ENCODE measurements at places on chromosomes 5 and 9. TPM values are rescaled to one million over a fixed set of nuclear protein-coding genes. Genes with fewer than 3 reads are reported as not detected.
A peak's percentile ranks its signal among the peaks of the same experiment; 100 is the strongest.

DNA sequence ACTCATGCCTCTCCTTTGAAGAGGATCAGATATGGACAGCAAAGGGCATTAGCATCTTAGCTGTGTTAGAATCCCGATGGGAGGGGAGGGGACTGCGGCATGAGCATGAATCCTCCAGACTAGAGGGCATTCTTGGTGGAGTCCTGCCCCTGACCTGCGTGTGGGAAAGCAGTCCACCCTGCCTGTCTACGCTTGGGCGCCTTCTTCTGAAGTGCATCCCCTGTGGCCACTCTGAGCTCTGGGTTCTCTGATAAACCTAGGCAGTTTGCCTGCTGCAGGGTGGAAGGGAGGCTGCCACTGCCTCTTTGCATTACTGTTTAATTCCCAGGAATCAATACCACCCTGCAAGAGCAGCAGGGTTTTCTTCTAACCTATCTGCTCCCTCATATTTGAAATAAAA lies 169.3 kb downstream of the INSYN2B start:
- peaks cover 13% of the 10 kb centered on the region for H3K4me1 ChIP-seq
- no peaks in the 10 kb centered on the region for H3K27me3 ChIP-seq
- no peak overlapping the region for H3K4me3 ChIP-seq
- H3K27ac ChIP-seq: no peak overlapping the region

DNA sequence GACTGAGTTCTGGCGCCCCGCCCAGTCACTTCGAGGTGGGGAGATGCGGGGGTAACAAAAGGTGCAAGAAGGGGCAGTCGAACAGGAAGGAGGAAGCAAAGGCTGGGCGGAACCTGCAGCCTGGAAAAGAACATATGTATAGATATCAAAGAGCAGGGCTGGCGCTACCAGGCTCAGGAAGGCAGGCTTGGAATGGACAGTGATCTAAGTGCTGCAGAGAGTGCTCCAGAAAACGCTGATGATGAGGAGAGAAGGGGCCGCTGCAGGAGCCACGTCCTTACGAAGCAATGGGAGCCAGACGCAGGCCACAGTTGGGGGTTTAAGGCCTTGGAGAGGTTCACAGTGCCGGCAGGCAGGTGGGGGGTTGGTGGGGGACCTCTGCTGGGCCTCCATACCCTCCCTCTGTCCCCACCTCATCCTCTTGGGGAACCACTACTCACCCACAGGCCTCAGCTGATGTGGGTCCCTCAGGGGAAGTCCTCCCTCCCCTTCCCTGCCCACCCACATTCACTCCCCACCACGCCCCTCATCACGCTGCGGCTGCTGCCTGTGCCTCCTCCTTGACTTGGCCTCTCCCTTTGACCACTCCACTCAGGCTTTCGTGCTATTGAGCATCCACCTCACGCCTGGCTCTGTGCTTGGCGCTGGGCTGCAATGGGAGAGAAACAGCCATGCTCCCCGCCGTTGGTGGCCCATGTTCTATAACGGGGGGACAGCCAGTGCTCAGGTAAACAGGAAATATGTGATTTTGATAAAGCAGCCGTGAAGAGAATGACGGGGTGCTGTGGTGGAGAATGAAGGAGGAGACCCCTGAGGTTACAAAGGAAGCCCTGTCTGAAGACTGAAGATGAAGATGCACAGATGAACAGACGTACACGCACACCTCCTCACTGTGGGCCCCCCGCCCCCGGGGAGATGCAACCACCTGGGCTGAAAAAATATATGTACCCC lies 40.5 kb upstream of the RPL26L1 start:
- H3K4me3 ChIP-seq: peak overlapping the region; percentile 87
- H3K4me1 ChIP-seq: peaks cover 30% of the 10 kb centered on the region
- DNase-seq: peak; percentile 69
- H3K36me3 ChIP-seq: no peaks in the 10 kb centered on the region
- no peaks in the 10 kb centered on the region for H3K27me3 ChIP-seq
- peak overlapping the region; percentile 94 for H3K27ac ChIP-seq

DNA sequence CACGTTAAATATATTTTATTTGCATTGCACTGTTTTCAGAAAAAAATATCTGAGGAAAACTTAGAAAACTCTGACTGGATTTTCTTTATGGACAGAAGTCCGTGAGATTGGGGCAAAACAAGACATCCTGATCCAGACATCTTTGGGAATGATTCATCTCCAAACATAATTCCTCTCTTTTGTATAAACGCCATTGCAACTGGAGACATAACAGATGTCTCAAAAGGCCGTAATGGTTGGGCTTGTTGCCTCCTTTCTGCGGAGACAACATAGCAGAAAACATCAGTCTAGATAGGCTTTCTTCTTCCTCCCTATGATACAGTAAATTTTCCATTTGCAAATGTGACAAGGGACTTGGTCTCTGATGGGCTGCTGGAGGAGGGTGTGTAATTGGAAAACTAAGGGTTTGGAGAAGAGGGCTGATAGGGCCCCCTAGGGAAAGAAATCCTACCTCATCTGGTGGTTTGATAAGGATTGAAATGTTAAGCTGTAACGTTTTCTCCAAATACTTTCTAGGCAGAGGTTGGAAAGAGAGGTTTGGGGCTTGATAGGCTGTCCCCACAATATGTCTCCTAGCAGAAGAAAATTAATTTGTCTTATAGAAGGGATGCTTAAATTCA lies 631.5 kb upstream of the ST8SIA4 start:
- H3K27me3 ChIP-seq: no peaks in the 10 kb centered on the region
- no peaks in the 10 kb centered on the region for H3K4me1 ChIP-seq
- H3K27ac ChIP-seq: no peak overlapping the region
- H3K4me3 ChIP-seq: no peak overlapping the region
- H3K36me3 ChIP-seq: no peaks in the 10 kb centered on the region
- no peak for DNase-seq

DNA sequence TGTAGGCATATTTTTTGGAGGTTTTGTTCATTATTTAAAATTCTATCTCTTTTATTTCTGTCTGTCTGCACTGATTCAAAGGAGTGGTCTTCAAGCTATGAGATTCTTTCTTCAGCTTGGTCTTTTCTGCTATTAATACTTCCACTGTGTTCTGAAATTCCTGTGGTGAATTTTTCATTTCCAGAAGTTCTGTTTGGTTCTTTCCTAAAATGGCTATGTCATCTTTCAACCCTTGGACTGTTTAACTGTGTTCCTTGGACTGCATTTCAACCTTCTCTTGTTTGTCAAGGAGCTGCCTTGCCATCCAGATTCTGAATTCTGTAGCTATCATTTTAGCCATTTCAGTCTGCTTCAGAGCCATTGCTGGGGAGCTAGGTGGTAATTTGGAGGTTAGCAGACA lies 76.3 kb downstream of the CERT1 start:
- no peaks in the 10 kb centered on the region for H3K36me3 ChIP-seq
- H3K27ac ChIP-seq: peak overlapping the region; percentile 28
- no peaks in the 10 kb centered on the region for H3K27me3 ChIP-seq
- H3K4me3 ChIP-seq: no peak overlapping the region
- H3K4me1 ChIP-seq: no peaks in the 10 kb centered on the region
- DNase-seq: no peak

GRCh38 chr5:65969539-65970393 lies 43.4 kb downstream of the ERBIN start:
- peaks cover 79% of the 10 kb centered on the region for H3K4me1 ChIP-seq
- no peaks in the 10 kb centered on the region for H3K27me3 ChIP-seq
- DNase-seq: no peak
- H3K4me3 ChIP-seq: peak overlapping the region; percentile 65
- peak overlapping the region; percentile 50 for H3K27ac ChIP-seq

GRCh38 chr5:6393596-6394194 lies 15.3 kb upstream of the MED10 start:
- H3K36me3 ChIP-seq: no peaks in the 10 kb centered on the region
- H3K4me3 ChIP-seq: no peak overlapping the region
- H3K27me3 ChIP-seq: peaks cover 37% of the 10 kb centered on the region
- no peak for DNase-seq
- peaks cover 10% of the 10 kb centered on the region for H3K4me1 ChIP-seq

DNA sequence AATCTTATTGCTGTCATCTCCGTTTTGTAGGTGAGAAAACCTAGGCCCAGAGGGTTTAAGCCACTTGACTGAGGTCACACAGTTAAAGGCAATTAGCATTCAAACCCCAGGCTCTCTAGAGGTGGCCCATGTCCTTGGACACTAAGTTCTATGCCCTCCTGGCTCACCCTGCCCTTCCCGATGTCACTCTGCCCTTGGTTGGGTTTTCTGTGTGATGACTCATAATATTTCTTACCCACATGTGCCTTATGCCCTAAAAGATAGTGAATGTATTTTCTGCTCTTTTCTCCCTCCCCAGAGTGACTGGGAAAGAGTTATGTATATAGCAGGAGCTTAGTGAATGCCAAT lies 174.5 kb upstream of the PITX1 start:
- H3K27ac ChIP-seq: no peak overlapping the region
- H3K36me3 ChIP-seq: peaks cover 4% of the 10 kb centered on the region
- H3K27me3 ChIP-seq: peaks cover 18% of the 10 kb centered on the region
- no peaks in the 10 kb centered on the region for H3K4me1 ChIP-seq

DNA sequence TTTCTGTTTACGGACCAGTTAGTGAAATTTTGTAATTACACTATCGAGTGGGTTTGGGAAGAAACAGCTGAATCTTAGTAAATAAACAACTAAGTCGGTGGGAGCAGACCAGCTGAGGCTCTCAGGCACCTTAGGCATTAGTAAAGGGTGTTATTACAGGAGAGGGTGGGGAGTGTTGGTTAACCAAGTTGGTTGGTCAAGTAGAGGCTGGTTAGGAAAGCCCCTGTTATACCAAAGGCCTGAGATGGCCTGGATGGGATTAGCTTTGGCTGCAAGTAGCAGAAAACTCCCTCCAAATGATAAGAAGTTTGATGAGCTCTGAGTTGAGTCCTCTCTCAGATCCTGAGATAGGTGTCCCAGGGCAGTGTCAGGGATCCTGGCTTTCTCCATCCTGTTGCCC lies 81.3 kb downstream of the PPARGC1B start:
- no peak overlapping the region for H3K4me3 ChIP-seq
- H3K36me3 ChIP-seq: no peaks in the 10 kb centered on the region
- peaks cover 18% of the 10 kb centered on the region for H3K4me1 ChIP-seq
- H3K27me3 ChIP-seq: no peaks in the 10 kb centered on the region
- H3K27ac ChIP-seq: peak overlapping the region; percentile 4

The SPINK1 gene
- not detected for total RNA-seq

Measured in naive thymus-derived CD8-positive, alpha-beta T cell (primary cell).